ENCODE measurements at places on chromosomes 2 and 18.

DNA sequence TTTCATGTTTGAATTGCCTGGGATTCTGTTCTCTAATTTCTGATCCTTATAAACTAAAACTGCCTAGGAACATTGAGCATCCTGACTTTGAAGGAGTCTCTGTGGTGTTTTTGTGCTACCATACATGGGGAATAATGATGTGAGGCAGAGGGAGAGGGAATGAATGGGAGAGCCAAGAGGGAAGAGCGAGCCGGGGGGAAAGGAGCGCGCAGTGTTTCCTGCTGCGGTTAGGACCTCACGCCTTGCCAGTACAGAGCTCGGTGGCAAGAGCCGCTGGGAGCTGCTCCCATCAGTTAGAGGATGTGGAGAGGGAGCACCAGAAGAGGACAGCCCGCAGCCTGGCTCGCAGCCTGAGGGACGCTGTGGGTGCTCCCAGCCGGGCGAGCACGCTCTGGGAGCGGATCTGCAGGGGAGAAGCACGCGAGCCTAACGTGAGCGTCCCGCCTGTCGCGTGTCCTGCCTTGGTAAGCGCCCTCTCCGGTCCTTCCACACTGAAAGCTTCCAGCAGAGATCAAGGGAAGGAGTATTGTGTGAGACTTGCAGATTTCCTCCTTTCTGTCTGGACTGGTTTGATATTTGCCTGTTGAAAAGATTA is 114.7 kb downstream of the FAM210A start:
- DNase-seq, result peak; percentile 57

DNA sequence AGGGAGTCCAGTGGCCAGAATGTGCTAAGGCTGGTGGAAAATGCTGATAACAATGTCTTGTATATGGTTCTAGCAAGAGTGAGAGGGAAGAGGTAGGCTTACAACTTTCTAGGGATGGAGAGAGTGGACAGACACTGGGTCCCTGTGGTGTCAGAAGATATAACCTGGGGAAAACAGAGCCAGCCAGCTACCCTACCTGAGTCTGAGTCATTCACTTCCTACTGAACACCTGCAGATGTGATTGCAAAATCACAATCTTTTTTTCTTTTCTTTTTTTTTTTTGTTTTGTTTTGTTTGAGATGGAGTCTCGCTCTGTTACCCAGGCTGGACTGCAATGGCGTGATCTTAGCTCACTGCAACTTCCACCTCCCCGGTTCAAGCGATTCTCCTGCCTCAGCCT is 7.3 kb downstream of the TET3 start:
- no peak for DNase-seq

- DNase-seq, result no peak
Observed at GRCh38 chr2:237643582-237644380, 16.4 kb downstream of the LRRFIP1 start.

GRCh38 chr2:112157472-112157871 is 19.3 kb downstream of the FBLN7 start:
- DNase-seq, result no peak

DNA sequence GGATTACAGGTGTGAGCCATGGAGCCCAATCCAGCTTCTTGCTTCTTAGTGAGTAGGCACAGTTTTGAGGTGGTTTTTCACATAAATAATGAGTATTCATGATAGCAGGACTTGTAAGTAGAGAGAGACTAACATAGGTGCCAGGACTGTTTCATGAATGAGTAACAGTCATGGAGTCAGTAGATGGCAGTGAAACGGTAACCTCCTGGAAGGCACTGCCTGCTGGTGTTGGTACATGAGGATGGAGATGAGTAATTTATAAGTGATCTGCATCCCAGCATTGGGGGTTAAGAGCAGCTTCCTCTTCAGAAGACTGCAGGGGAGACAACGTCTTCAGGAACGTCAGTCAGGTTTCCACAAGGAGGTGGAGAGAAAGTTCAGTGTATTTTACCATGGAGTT is 143.8 kb downstream of the HAUS1 start:
- DNase-seq, result no peak

- no peak for DNase-seq
Observed at GRCh38 chr2:188647430-188648070, 326.6 kb upstream of the COL3A1 start.

DNA sequence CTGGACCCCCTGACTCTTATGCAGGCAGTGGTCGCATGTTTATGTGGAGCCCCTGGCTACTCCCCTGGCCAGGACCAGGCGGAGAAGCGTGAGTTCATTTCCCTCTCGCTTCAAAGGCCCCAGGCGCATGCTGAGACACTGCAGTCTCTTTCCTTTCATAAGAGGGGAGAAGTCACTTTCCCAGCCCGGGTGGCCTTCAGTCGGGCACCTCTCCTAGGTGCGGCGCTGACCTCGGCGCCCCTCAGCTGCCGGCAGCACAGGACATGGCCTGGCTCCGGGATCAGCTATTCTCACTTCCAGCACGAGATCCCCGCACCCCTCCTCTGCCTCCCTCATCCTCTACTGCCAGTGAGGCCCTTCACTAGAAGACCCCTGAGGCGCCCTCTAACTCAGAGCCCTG is 184.7 kb upstream of the PXDN start:
- DNase-seq, result no peak

DNA sequence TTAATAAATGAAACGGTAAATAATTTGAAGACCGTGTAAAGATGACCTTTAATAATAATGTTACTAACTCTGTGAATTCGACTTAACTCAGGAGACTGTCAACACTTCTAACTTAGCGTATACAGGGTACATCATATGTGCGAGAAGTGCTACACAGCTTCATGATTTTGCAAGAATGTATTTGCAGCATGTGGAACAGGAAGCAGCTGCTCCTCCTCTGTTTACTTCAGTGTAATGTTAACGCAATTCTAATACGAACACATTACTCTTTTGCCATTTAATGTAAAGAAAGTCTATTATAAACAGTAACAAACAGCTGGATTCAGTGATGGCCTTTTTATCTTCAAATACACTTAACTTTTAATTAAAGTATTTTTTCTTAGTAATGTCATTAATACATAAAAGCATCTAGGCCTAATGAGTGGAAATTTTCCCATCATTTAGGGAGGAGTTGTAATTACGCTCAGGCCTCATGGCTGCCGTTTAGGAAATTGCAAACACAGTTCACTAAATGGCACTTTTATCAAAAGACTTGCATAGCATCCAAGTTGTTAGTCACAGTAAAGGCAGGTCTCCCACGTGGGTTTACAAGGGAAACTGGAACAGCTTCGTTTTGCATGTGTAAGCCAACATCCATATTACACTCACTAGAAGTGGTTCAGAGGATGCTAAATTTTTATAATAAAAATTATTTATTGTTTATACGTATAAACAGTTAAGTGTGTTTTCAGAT is 635.7 kb downstream of the FBXO15 start:
- DNase-seq, result no peak

DNA sequence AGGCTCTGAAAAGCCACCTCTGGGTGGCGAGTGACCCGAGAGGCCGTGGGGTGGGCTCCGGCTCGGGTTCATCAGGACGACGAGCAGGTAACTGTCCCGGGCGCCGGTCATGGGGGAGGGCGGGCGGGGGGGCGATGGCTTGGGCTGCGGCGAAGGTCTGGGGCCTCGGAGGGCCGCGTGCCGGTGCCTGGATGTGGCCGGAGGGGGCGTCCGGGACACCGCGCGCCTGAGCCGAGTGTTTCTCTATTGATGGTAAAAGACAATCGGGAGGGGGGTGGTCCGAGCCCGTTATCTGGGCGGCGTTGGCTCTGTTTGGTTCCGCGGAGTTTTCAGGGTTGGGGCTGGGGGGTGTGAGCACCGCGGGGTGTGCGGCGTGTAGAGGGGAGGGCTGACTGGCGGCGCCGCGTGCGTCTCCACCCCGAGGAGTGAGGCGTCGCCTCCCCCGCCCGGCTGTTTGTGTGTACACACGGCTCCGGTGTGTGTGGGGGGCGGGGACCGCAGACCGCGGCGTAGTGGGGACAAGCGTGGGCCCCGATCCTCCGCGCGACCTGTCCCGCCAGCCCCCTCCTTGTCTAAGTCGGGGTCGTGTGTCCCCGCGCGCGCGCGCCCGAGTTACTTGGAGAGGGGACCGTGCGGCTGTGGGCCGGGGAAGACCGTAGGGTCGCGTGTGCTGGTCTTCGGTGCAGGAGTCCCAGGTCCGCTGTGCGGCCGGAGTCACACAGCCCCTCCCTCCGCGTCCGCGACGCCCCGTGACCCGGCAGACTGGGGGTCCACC is 1.6 kb downstream of the CTIF start:
- peak; percentile 80 for DNase-seq

DNA sequence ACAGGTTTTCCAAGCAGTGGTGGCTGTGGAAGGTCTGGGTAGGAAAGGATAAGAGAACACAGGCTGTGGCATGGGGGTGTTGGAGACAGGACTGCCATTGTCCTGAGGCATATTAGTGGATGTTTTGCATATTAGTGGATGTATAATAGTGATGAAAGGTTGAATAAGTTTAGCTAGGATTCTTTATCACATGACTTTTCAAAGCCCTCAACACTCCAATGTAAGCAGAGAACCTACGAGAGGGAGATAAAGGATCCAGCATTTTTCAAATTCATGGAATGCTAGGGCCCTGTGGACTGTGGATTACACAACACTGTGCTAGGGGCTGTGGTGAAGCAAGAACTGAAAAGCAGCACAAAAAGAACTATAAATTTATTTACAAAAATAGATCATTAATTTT is 63.2 kb downstream of the POLE4 start:
- DNase-seq, result peak; percentile 76

- DNase-seq, result no peak
Observed at GRCh38 chr2:160367887-160368286, 125.7 kb downstream of the RBMS1 start.

- DNase-seq, result no peak
Observed at GRCh38 chr2:204632410-204632809, 87.1 kb downstream of the PARD3B start.

GRCh38 chr2:141301551-141301950 is 829.3 kb downstream of the LRP1B start:
- DNase-seq, result no peak

DNA sequence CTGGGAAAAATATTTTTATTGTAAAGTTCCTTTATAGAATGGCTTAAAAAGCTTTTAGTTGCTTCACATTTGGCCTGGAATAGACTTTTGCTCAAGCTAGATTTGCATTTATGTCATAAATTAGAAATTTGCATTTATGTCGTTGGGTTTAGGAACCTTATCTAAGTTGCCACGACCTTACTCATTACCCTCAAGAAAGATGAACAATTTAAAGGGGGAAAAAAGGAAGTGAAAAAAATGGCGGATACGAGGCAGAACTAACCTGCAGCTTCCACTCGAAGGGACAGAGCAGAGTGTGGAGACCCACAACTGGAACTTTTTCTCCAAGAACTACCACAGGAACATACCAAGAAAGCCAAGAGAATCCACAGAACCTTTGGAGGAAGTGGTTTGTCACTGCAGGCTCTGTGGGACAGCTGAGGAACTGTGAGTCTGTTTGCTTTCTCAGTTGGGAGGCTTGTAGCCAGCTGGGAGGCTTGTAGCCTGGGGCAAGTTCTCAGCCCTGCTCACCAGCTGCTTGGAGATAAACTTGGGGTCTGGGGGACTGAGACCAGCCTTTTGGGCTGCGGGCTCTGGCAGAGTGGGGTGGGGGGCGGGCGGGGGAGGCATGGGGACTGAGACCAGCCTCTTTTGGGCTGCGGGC is 349.9 kb upstream of the MEIS1 start:
- DNase-seq, result peak; percentile 28

DNA sequence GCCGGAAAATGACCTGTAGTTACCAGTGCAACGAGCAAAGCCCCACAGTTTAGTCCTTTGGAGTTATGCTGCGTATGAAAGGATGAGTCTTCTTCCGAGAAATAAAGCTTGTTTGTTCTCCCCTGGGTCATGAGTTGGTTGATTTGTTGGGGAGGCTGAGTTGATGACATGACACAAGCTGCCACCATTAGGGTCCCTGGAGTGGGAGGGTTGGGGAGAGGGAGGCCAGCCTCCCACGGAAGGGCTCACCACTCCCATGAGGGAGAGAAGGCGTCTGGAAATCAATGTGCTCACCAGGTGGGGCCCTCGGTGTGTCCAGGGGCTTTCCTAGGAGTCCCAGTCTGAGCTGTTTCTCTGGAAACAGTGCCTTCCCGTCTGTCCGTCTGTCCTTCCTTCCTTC is 7.4 kb upstream of the DGKD start:
- no peak for DNase-seq

- DNase-seq, result no peak
Observed at GRCh38 chr18:7632152-7633098, 65.3 kb downstream of the PTPRM start.

DNA sequence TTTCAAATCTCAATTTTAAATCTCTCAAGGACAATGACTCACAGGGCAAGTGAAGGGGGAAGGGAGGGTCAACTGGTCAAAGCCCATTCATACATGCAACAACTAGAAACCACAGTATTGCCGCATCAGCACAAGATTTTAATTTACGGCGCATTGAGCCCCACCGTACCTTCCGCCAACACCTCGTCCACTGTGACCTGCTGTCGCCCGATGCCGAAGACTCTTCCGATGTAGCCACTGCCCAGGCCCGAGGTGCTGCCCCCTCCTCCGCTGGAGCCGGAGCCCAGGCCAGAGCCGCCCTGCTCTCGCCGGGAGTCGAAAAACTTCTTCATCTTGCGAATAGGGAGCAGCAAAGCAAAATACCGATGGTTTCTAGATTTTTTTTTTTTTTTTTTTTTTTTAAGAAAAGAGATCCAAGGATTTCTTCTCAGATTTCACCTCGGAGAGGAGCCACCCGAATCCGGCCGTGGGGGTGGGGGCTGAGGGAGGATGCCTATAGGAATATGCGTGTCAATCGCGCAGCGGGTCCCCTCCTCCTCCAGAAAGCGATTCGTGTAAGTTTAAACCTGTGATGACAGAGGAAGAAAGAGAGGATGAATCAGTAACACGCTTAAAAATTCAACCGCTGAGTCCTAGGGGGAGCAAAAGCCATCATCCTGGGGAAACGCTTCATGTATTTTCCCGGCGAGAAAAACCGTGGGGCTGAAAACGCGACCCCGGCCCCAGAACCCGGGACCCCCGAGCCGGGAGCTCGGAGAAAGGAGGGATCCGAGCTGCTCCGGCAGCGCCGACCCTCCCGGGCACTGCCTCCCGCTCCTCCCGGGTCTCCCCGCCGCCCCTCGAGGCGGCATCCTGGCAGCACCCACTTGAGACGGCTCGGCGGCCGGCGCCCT is 584 bp downstream of the AAK1 start:
- DNase-seq, result peak; percentile 82

- DNase-seq, result peak; percentile 96
Observed at GRCh38 chr2:101766871-101767739, 69.6 kb downstream of the MAP4K4 start.

DNA sequence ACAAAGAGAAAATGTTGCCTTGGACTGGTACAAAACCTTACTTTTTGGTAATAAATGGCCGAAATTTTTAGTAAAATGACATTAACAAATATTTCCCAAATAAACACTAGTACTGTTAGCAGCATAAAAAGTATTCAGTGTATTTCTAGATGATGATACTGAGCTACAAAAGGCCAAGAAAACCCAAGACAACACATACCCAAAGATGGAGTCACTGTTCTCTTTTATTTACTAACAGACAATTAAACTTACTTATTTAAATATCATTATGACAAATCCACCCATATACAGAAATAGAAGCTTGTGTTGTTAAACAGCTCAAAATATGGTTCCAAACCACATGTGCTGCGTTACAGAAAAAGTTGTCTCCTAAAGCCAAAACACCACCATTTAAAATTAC is 239.9 kb downstream of the ZEB2 start:
- DNase-seq, result no peak

All from mesendoderm (in vitro differentiated cells).